ENCODE measurements at places on chromosomes 5 and 9.
A peak's percentile ranks its signal among the peaks of the same experiment; 100 is the strongest.

DNA sequence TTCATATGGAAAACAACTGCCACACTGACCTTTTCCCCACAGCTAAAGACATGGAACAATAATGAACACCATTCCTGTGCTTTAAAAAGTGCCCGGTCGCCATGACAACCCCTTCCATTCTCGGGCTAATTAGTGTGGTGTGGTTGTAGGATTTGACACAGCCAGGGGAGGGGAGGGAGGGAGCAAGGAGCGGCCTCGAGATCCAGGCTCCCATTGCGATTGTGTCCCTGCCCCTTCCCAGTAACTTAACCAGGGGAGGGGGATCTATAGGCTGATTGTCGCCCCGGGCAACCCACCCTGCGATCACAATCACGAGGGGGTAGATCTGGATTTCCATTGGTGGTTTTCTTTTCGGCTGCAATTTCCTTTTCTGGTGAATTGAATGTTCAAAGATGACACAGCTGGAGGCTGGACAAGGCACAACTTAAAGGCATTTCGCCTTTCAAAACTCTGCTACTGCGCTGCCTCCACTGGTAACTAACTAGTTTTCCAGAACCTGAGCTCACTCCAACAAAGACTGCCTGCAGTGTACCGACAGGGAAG, 96.7 kb upstream of the RETREG1 start:
- DNase-seq: no peak

DNA sequence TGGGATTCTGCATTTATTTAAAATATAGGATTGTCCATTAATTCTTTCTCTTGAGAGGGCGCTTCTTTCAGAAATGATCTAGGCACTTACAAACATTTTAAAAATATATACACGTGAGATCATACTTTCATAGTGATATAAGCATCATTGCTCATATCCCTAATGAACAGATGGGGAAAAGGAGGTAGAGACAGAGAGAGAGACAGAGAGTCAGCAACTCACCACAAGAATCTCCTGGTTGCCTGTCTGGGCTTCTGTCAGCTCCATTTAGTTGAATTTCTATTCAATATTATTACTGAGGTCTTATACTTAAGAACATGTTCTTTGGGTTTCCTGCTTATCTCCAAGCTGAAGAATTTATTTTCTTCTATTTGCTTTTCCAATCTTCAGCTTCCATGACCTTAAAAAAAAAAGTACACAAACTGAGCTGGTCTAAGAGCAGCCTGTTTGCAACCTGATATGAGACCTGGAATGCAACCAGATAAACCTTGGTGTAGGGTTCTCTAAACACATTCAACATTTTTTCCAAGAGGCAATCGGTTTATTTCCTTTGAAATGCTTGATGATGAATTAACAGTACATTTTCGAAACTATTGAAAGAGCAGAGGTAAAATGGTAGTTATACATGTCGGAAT, 51.6 kb upstream of the LIFR start:
- DNase-seq: no peak

DNA sequence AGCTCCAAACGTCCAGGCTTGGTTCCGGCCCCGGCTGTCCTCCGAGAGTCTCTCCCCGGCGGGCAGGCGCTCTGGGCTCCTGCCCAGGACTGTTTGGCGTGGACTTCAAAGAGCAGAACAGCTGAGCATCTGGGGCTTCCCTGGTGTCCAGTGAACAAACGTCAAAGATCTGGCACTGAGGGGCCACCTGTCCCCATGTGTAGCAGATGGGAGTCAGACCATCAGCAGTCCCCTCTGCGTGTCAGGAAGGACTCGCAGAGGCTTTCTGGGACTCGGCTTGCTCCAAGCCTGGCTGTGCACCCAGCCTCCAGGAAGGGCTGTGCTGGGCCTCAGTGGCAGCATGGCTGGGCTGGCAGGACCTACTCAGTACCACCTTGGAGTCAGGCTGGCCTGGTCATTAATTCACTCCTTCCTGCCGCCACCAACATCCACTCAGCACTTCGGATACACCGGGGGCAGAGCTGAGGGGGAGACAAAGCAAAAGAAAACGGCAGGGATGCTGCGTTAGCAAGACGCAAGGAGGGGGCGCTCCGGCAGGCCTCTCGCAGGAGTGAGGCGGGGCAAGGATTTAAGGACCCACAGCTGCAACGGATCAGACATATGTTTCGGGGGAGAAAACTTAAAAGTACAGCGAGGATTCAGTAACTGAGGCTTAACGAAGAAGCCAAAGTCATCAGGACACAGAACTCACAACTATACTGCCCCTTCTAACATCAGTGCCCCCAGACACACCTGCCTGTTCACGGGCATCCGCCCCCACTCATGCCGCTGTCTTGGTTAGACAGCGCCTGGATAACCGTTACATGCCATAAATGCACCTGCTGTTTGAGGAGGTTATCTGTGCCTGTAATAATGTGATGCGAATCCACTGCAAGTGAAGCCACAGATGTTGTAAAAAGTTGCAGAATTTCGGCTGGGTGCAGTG, 164.5 kb upstream of the PHYKPL start:
- no peak for DNase-seq

DNA sequence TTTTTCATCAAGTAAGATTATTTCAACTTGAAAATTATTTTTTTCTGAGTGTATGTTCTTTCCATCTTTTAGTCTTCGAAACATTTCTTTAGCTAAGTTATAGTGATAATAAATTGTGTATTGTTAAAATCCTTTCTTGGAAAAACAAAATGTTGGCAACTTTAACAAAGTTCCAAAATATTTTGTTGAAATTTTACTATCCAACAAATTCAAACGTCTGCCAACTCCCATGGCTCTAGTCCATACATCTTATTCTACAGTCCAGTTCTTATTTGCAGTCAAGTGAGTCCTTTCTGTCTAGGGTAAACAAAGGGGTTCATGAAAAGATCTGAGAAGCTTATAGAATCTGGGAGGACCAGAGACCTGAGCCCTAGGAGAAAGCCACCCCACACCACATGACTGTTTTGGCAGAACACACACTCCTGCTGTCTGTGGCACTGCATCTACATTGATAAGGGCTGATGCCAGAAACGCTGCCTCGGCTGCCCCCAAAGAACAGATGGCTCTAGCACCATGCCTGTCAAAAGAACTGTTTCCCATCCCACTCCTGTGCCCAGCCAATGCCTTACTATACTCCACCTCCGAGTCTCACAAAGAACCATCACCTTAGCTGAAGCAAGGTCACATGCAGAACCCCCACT, 47.5 kb downstream of the FEM1C start:
- no peak for DNase-seq

DNA sequence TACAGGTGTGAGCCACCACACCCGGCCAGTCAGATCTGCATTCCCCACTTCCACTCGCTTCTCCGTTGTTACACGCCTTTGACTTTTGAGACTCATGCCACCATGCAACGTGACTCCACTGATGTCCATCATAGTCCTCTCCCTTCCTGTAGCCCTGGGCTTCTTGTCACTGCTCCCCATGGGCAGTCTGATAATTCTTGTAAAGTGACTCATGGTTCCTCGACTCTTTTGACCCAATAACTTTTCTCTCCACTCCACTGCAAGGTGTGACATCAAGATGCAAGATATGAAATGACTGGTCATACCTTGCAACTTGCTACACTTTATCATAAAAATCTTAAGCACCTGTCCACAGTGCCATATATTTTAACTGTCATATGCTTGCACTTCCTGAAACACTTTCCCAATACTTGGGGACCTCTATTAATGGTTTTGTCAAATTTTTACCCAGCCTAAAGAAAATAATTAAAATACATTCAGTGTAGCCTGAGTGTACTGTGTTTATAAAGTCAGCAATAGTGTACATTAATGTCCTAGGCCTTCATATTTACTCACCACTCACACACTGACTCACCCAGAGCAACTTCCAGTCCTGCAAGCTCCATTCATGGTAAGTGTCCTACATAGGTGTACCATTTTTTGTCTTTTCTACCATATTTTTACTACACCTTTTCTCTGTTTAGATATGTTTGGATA, 18.6 kb upstream of the ANKRD18A start:
- DNase-seq: no peak

DNA sequence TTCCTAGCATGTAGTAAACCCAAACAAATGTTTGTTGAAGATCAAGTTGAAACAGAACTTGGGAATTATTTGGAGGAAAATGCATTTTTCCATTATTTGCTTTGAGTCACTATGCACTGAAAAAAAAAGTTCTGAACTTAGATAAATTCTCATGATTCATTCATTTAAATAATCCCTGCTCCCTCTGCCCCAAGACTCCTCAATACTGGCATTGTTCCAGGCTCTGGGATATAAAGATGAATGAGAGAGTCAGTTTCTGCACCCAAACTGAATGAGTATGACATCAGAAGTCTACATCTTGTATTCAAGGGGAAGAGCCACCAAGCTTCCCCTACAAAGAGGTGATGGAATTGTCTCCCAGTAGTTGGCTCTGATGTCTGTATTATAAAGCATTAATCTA, 123.9 kb downstream of the SEC61B start:
- DNase-seq: no peak

- DNase-seq: no peak
Measured at GRCh38 chr5:77133061-77133758, 46.1 kb upstream of the ZBED3 start.

- DNase-seq: no peak
Measured at GRCh38 chr9:105065098-105066088, 137.4 kb upstream of the ABCA1 start.

DNA sequence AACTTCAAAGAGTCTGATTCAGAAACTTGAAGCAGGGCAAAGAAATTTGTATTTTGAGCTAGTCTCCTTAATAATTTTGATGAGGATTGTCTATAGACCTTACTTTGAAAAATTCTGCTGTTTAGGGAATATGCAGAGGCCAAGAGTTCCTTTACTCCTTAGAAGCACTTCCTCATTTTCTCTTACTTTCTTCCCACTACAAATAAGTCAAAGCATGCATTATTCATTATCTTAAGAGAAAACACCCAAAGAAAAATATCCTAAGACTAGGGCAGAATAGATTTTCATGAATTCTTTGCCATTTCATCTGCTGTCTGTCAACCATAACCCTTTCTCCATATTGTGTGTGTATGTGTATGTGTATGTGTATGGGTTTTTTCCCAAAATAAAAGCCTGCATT, 307.9 kb downstream of the KCTD16 start:
- DNase-seq: no peak

DNA sequence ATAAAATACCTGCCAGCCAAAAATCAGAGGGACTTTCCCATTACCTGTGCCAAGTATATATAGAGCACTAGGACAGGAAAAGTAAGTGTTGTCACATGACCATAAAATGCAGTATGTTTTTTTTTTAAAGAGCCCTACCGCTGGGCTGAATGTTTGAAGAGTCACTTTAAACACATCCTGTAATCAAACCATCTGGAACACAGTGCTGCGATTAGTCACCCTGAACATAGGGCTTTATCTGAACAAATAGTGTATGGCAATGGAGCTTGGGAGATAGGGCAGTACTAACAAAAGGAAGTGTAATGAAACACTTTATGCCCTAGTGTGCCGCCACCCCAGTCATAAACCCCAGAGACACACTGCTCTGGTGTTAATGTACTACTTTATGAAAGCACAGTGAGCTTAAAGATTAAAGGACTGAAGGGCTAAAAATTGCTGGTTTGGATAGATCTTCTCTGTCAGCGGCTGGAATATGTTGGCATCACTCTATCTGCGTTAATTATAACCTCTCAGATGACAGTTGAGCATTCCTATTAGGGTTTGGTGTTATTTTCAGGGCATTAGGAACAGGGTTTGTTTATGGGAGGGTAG, 90.4 kb downstream of the ZNF608 start:
- DNase-seq: no peak

- no peak for DNase-seq
Measured at GRCh38 chr5:149260761-149261160, 10.9 kb upstream of the AFAP1L1 start.

DNA sequence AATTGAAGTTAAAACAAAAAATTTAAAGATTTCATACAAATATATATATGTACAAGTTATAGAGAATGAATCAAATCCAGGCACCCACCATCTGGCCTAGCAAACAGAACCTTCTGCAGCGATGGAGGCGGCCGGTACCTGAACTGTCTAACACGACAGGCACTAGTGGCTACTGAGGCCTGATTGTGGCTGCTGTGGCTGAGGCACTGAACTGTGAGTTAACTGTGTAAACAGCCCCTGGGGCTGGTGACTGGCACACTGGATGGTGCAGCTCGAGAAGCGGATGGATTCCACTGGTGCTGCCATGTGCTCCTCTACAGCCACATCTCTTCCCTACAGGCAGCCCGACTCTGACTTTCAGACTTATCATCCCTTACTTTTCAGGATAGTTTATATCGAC, 82.4 kb downstream of the RAPGEF1 start:
- no peak for DNase-seq

DNA sequence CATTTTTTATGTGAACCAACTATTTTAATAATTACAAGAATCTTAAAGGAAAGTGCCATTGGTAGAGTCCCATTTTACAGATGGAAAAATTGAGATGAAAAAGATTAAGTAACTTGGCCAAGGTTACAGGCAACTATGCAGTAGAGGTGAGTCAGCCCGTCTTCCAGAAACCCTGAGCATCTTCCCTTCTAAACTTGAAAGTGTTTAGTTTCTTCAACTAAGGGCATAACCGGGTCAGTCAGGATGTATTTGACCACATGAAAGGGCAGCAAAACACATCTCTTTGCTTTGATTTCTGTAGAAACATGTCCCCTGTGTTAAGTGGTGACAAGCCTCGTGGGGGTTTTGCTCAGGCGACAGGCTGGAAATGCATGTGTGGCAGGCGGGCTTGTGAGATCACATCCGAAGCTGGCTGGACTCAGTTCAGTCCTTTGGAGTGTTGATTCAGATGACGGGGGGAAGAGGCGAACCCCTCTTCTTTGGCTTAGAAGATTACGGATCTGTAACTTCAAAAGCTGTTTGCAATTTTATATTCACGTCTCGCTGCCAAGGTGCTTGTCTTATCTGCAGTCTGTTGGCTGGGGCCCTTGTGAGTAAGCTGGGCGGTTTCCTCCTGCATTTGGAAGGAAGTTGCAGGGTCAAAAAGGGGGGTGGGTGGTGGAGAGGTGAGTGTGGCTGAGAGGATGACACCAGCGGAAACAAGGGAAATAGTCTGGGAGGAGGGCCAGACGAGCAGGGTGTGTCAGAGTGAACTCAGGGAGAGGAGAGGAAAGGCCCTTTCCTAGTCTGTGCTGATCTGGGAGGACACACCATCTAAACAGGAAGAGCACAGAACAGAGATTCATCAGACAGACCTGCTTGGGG, 78.9 kb upstream of the RPS23 start:
- peak; percentile 56 for DNase-seq

- no peak for DNase-seq
Measured at GRCh38 chr5:155728146-155728856, 598.7 kb upstream of the SGCD start.

- DNase-seq: no peak
Measured at GRCh38 chr5:43227655-43228054, 35.6 kb downstream of the NIM1K start.

DNA sequence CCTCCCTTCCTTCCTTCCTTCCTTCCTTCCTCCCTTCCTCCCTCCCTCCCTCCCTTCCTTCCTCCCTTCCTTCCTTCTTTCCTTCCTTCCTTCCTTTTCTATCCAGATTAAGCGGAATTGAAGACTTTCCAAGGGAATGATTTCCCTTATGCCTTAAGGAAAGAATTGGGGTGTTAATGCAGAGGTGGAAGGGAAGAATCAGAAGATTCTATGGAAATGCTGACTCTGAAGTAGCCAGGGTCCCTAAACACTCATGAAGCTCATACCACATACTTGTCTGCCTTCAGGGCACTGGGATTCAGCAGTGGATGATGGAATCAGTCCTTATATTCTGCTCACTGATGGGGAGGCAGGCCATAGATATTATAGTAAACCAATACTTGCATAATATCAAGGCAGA, 48.2 kb downstream of the TNC start:
- no peak for DNase-seq

All from stimulated activated CD4-positive, alpha-beta T cell treated with anti-CD3 and anti-CD28 coated beads, Interleukin-2, amount 100 ng/mL, for 48 hours (primary cell).